ENCODE measurements at places on chromosomes 1 and 21. TPM values are rescaled to one million over a fixed set of nuclear protein-coding genes. Genes with fewer than 3 reads are reported as not detected.

GRCh38 chr1:40079774-40080400, 17.2 kb downstream of the PPT1 start:
- no peak for DNase-seq

GRCh38 chr1:6456800-6457466, 9.0 kb downstream of the TNFRSF25 start:
- DNase-seq = no peak

DNA sequence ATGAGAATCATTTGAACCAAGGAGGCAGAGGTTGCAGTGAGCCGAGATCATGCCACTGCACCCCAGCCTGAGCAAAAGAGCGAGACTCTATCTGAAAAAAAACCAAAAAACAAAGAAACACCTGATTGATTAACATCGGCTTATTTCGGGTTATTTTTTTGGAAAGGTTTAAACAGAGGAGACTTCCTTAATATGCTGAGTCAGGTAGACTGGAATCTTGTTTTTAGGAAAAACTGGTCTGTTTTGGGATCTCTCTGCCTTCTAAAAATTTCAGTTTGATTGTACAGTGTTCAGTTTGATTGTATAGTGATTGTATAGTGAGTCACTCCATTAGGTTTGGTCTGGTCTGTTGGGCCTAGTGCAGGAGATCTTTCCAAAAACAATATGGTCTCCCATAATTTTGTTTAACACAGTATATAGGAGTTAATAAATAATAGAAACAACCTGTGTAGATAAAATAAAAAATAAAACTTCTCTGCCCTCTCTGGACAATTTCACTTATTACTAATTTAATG, 196.3 kb upstream of the CHRM3 start:
- DNase-seq = peak; percentile 6

The RSPH1 gene
- 0.23 TPM for total RNA-seq

The OR2T29 gene
- not detected for total RNA-seq

The S100A6 gene
- total RNA-seq = 491 TPM

The OR14A2 gene
- not detected for total RNA-seq

The GCSAML gene
- total RNA-seq = 3.8 TPM

Data from Daoy (cell line).